ENCODE measurements at places on chromosomes 5 and 9.
A peak's percentile ranks its signal among the peaks of the same experiment; 100 is the strongest.

DNA sequence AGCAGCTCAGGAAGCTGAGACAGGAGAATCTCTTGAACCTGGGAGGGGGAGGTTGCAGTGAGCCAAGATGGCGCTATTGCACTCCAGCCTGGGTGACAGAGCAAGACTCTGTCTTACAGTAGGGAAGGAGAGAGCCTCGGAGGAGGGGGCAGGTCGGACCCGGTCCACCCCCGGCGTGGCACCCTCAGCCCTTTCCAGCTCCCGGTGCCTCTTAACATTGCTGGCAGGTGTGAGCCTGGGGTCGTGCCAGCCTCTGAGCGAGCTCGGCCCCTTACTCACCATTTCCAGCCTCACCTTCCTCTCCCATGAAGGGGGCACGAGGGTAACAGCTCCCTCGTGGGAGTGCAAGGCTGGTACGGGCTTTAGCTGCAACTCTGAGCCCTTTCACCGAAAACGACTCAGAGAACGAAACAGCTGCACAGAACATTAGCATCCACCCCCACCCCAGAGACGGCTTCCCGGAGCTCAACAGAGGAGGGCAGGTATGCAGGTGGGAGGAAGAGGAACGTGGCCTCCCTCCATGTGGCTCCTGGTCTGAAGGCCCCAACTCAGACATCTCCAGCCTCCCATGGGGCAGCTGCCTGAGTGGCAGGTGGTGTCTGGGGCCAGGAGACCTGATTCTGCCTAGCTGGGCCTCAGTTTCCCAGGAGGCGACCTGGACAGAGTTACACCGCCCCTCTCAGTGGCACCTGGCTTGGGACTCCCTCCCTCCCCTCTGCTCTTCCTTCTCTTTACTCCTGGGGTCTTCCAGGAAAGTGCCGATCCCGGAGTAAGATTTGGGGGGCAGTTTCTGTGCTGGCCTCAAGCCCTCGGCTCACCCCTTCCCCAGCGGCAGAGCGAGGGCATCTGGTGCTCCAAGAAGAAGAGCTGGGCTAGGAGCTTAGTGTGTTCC lies 28.5 kb upstream of the ABO start:
- no peak for DNase-seq

DNA sequence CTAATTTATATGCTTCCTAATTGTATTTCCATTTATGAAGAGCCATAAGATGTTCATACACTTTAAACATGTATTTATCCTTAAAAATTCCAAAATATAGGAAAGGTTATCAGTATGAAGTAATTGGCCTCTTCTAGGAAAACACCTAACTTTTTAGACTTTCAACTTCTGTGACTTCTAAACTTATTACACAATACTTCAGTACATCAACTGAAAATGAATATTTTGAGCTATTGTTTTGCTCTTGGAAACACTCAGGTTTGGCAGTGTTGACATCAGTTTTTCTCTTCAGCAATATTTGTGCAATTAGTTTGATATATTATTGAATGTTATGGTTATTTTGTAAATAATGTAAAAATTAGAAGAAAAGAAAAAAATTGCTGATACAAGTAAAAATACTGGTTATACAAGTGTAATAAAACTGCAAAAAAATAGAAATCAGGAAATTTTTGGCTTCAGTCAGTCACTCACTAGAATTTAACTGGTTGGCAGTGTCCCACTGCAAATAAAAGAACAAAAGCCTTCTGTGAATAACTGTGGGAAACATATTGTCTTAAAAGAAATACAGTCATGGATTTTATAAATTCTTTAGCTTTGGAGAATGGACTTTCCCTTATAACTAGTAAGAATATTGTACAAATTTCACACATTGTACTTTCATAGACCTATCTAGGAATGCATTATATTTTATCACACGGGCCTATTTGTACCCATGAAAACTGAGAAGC lies 635.9 kb downstream of the TLE1 start:
- no peak for DNase-seq

DNA sequence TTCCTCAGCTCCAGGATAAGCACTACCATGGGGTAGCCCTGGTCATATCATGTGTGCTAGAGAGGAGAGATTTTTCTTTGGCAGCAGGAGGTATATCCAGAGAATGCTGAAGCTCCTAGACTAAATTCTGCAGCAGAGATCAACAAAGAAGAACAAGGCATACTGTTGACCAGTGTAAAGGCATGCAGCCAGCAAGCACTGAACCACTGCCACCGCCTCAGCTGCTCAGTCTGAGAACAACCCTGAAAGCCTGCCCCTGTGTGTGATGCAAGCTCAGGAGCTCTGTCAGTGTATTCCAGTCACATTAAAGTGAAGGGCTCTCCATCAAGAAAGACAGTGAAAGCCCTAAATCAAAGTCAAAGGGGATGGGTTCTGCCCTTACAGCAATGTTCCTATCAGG lies 439.5 kb upstream of the CD180 start:
- no peak for DNase-seq

DNA sequence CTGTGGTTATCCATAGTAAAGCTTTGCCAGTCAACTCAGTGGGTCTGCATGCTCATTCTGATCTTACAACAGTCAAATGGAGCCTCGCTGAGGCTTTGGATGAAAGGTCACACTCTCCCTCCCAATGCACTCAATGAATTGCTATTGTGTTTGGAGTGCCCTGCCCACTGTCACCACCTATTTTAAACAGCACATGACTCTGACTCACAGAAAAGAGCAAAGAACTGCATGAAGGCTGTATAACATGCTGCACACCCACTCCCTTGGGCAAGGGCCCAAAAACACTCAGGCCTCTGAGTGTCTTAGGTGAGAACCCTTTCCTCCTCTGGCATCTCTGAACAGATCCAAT lies 118.7 kb upstream of the CCDC112 start:
- peak; percentile 57 for DNase-seq

GRCh38 chr5:14228219-14228618 lies 85.1 kb downstream of the TRIO start:
- no peak for DNase-seq

GRCh38 chr5:61755726-61756222 lies 423.7 kb downstream of the ZSWIM6 start:
- DNase-seq = no peak

DNA sequence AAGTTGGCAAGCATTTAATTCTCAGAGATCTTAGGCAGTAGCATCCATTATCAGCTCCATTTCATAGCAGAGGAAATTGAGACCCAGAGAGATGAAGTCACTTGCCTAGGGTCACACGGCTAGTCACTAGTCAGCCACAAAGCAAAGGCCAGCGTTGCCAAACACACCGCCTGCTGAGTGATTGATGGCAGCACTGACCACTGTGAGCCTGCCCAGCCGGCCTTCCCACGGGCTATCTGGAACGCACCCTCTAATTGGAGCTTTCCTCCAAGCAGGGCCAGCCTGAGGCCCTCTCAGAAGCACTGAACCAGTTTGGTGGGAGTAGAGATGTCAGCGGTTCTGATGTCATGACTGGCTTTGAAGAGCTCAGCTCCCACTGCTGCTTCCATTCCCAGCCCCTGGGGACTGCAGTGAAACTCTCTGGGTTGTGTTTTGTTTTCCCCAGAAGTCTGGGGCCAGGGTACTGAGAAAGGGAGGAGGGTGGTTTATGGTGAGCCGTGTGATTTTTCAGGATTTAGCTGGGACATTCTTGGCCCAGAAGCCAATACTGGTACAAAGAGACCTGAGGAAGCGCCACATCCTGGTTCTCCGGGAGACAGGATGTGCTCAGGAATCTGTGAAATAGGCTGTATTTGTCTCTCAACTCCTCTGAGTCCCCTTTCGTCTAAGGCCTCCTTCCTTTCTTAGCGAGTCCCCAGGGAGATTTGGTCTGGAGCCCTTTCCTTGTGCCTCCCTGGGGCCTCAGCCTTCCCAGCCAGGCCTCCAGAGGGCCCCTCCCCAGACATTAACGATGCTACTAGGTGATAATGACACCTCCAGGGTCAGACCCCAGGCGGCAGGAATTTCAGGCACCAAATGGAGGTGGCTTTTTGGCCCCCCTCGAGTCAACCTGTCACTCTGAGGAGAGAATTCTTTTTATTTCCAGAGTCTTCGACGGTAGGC lies 44.5 kb downstream of the SPRY4 start:
- DNase-seq = peak; percentile 70

- no peak for DNase-seq
Observed at GRCh38 chr9:95810133-95810532, 65.4 kb upstream of the ERCC6L2 start.

DNA sequence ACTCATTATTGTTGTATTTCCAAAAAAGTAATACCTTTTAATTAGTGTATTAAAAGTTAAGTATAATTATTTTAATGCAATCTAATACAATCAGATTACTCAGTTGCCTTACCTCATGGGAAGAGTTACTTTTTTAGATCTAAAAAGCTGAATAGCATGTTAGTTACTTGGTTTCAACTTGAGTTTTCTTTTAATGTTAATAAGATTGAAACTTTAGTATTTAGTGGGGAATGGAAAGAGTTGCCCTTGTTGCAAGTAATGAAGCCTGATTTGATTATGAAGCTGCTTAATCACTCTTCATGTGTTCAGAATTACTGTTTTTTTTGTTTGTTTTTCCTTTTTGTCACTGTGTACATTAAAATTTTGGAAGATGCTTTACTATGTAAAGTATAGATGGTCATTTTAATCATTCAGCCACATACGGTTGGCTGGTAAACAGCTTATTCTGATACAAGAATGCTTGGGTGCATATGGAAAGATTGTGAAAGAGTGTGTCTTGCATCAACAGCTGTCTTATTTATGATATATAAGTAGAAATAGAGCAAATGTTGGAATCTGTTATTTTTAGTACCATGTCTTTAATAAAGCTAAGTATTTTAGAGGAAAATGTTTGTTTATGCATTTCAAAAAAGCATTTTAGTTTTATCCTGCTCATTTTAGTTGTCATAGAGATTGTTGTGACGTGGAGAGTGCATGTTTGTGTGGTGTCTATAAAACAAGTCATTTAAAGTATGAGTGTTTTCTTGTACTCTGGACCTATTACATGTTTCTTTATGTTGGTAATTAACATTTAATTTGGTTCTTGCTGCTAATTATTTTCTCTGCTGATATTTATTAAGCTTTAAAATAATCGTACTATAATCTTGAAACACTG lies 36.4 kb downstream of the SREK1 start:
- DNase-seq = no peak

DNA sequence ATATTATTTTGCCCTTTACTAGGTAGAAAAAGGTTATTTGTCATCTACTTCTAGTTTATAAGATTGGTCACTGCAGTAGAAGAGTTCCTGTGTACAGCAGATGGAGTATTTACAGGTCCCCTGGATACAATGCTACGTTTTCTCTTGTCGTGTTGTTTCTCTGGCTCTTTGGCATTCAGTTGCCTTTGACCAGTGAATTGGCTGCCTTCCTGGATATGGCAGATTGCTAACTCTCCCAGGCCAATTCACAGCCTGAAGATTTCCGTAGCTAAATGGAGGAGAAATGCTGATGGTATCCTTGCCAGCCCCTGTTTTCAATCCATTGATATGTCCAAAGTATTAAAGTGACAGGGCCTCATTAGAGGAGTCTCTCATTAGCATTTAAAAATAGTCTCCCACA lies 32.5 kb upstream of the GNAQ start:
- no peak for DNase-seq

DNA sequence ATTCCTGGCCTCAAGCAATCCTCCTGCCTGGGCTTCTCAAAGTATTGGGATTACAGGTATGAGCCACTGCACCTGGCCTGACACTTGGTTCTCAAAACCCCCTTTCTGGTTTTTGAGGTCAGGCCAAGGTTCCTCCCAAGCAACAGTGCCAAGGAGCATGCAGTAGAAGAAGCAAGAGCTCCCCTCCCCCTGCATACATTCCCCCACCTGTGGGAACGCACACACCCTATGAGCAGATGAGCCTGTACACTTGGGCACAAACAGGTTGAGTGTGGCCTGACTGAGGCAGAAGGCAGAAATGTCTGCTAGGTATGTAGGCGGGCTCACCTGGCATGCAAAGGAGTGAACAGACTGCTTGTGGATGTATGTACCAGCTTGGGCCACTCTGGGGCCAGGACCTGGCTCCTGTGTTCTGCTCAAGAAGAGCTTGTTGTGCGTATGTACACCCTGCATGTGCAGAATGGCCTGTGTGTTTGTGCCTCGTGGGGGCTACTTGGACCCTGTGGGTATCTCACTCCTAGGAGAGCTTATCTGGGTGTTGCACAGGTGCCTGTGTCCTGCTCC lies 1.7 kb downstream of the GPRIN1 start:
- no peak for DNase-seq

DNA sequence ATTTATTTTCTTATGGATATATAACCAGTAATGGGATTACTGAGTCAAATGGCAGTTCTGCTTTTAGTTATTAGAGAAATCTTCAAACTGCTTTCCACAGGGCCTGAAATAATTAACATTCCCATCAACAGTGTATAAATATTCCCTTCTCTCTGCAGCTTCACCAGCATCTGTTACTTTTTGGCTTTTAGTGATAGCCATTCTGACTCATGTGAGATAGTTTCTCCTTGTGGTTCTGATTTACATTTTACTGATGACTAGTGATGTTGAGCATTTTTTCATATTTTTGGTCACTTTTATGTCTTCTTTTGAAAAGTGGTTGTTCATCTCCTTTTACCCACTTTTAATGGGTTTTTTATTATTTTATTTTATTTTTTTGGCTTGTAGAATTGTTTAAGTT lies 1290.3 kb upstream of the CDH9 start:
- DNase-seq = no peak

DNA sequence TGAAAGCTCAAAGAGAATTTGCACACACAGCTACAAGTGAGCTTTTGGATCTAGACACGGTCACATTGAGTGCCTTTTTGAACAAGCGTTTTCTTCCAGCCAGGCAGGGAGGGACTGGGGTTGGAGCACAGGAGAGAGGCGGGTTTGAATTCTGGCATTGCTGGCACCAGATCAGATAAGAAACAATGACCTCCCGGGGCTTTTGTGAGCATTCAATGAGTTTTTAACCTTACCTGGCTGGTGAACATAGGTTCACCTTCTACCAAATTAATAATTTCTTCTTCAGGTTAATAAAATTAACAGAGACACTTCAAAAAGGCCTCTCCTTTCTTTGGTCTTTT lies 312.9 kb upstream of the MSX2 start:
- DNase-seq = no peak

DNA sequence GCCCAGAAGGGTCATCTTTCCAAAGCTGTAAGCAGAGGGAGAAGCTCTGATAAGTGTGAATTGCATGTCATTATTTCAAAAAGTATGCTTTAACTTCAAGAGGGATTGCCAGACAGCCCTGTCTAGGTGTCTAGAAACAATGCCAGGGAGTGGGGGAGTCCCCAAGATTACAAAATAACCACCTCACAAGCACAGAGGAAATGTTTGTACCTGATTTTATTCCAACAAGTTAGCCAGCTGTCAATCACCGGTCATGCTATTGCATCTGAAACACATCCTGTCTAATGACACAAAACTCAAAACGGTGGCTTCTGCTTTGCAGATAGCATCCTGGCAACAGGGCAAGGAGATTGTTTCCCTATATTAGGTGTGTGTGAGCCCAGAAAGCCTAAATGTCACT lies 154.2 kb upstream of the WWC1 start:
- DNase-seq = no peak

DNA sequence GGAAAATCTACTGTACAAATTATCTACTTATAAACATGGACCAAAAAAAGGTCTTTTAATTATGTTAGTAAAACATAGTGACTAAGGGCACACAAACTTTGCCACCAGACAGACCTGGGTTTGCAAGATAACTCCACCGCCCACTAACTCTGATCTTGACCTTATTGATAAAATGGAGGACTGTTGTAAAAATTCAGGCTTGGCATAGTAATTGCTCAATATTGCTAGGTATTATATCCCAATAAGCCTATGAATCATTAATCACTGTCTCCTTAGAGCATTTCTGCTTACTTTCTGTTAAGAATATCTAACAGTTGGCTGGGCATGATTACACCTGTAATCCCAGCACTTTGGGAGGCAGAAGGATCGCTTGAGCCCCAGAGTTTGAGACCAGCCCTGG lies 3.8 kb downstream of the C9orf40 start:
- DNase-seq = no peak

GRCh38 chr5:168707716-168708695 lies 128.8 kb upstream of the PANK3 start:
- no peak for DNase-seq
